Non-pigmented ciliary epithelial cell (primary cell): ENCODE measurements at places on chromosomes 12 and 14.

- no peak for DNase-seq
Observed at GRCh38 chr12:1108276-1108675, 117.3 kb downstream of the ERC1 start.

DNA sequence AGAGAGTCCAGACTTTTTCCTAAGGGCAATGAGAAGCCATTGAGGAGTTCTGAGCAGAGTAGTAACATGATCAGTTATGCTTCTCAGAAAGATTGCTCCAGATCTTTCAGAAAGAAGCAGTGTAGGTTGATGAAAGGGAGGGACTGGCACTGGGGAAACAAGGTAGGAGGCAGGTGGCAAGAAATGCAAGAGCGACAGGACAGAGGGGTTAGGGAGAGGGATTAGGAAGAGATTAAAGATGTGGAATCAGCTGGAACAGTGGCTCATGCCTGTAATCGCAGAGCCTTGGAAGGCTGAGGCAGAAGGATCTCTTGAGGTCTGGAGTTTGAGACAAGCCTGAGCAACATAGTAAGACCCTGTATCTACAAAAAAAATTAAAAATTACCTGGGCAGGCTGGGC is 3.4 kb downstream of the CDCA3 start:
- DNase-seq = no peak

DNA sequence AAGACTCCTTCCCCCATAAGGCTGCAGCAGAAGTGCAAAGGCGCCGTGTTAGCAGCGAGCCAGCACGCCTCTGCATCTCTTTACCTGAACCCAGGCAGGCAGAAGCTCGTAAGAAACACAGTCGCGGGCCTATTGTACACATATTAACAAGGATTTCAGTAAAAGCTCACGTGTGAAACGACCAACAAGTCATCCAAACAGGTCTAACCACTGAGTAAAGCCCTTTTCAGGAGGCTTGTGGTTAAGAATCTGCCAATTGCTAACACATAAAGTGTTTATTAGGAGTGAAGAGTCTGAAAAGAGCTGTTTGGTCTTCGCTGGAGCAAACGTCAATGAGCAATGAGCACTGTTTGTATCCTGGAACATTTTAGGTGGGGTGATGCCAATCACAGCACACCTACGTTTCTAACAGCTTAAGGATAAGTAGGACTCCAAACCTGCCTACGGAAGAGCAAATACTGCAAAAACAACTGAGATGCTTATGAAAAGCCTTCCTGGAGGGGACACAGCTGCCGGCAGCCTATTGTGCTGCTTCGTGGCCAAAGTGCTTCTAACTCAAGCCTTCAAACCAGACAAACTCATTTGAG is 43.1 kb downstream of the PRKAB1 start:
- no peak for DNase-seq

DNA sequence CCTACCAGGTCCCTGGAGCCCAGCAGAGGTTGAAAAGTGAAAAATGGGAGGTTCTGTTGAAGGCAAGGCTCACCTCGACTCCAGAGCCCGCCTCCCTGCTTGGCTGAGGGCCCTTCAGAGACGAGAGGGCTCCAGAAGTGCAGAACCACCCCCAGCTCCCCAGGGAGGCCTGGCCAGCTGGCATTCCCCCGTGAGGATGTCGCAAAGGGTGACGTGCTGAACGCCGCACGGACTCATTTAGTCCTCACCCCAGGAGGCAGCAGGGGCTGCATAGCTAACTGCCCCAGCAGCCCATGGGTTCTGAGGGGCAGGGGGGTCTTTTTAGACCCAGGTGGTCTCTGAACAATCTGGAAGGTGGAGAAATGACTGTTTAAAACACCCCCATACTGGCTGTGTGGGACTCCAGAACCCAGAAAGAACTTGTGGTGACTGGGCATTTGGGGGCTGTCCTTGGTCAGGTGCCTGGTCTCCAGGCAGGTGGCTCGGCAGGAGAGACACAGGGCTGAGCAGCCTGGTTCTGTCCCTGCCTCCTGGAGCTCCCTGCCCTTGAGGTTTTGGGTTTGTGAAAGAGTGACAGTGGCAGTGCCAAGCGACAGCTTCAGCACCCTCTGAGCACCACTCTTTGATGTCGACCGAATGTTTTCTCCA is 32.0 kb downstream of the ANAPC7 start:
- DNase-seq = no peak
